ENCODE measurements at places on chromosomes 2 and 18.

- no peak for DNase-seq
Observed at GRCh38 chr2:133653056-133653455, 84.8 kb upstream of the NCKAP5 start.

GRCh38 chr2:1826226-1826905 is 82.1 kb upstream of the PXDN start:
- no peak for DNase-seq

- DNase-seq = no peak
Observed at GRCh38 chr2:86031151-86031550, 74.5 kb downstream of the POLR1A start.

DNA sequence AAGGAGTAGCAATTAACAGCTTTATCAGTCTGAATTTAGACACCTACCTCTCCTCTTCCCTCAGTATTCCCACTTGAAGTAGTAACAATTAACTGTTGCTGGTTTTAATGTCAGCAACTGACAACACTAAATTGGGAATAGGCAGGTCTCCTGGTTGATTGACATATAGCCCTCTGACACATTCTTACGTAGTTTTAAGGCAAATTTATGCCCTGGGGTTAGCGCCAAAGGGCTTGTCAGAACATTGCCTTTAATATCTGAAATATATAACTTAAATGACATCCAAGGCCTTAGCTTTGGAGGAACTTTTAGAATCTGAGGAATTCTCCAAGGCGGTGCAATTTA is 7.4 kb downstream of the ASXL3 start:
- no peak for DNase-seq

DNA sequence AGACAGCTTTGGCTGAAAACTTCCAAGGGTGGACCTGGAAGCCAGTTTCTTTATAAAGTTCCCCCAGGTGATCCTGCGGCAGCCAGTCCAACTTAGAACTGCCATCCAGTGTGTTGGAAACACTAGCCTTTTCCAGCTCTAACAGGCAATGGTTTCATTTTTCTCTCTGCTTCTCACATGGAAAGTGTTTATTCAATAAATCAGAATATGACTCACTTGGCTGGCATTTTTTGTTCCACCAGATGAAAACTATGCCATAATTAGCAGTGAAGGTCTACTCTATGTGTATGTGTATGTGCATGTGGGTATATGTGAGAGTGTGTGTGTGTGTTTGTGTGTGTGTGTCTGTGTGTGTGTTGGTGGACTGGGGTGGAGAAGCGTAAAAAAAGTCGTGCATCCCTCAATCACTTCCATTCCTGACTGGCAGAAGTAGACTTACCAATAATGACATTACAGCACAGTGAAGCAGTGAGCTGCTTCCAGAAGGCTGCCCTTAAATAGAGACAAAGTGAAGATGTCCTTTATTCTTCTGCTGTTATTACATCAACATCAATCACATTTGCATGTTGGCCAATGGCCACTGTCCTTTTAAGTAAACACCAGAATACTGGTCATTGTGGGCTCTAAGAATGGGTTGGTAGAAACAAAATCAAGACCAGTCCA is 90.9 kb upstream of the SETBP1 start:
- no peak for DNase-seq

- DNase-seq = no peak
Observed at GRCh38 chr2:189654641-189655040, 6.6 kb upstream of the ASNSD1 start.

GRCh38 chr2:216431531-216431856 is 19.2 kb downstream of the SMARCAL1 start:
- no peak for DNase-seq

GRCh38 chr2:119996148-119996547 is 16.7 kb upstream of the EPB41L5 start:
- DNase-seq = no peak

DNA sequence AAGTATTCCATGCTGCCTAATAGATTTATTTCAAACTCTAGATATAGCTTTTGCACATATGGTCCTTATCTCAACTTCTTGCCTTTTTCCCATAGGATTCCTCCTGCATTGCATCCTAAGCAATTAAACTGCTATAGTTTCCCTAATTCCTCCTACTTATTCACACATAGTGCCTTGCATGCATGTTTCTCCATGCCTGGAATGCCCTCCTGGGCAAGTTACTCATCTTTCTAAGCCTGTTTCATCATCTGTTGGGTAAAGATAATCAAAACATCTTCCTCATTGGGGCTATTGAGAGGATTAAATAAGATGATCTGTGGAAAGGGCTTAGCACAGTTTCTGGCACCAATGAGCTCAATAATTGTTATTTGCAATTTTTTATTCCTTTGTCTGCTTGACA is 726.5 kb downstream of the SLC4A3 start:
- DNase-seq = no peak
